ENCODE measurements at places on chromosomes 6 and 20. TPM values are rescaled to one million over a fixed set of nuclear protein-coding genes. Genes with fewer than 3 reads are reported as not detected.

- H3K27ac ChIP-seq: no peak overlapping the region
- H3K4me1 ChIP-seq: no peaks in the 10 kb centered on the region
- no peaks in the 10 kb centered on the region for H3K27me3 ChIP-seq
- H3K4me3 ChIP-seq: no peak overlapping the region
These were observed 541.3 kb upstream of the MARCKS start for GRCh38 chr6:113315879-113316278.

- H3K36me3 ChIP-seq: no peaks in the 10 kb centered on the region
- no peaks in the 10 kb centered on the region for H3K4me1 ChIP-seq
- no peak overlapping the region for H3K27ac ChIP-seq
- H3K4me3 ChIP-seq: no peak overlapping the region
- no peak for DNase-seq
- H3K27me3 ChIP-seq: peaks cover 33% of the 10 kb centered on the region
These were observed 272.7 kb upstream of the FOXQ1 start for GRCh38 chr6:1039191-1039590.

DNA sequence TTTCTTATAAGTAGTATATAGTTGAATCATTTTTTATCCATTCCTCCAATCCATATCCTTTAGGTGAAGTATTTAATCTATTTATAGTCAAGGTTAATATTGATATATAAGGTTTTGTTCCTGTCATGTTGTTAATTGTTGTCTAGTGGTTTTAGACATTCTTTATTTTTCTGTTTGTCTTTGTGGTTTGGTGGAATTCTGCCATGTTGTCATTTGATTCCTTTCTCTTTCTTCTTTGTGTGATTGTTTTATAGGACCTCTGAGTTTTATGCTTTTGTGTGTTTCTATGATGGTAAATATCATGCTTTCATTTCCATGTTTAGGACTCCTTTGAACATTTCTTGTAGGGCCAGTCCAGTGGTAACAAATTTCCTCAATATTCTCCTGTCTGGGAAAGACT is 450.3 kb upstream of the BTBD3 start:
- no peaks in the 10 kb centered on the region for H3K27me3 ChIP-seq
- no peak for DNase-seq
- H3K27ac ChIP-seq: no peak overlapping the region
- H3K36me3 ChIP-seq: no peaks in the 10 kb centered on the region
- H3K4me1 ChIP-seq: no peaks in the 10 kb centered on the region
- H3K4me3 ChIP-seq: no peak overlapping the region

DNA sequence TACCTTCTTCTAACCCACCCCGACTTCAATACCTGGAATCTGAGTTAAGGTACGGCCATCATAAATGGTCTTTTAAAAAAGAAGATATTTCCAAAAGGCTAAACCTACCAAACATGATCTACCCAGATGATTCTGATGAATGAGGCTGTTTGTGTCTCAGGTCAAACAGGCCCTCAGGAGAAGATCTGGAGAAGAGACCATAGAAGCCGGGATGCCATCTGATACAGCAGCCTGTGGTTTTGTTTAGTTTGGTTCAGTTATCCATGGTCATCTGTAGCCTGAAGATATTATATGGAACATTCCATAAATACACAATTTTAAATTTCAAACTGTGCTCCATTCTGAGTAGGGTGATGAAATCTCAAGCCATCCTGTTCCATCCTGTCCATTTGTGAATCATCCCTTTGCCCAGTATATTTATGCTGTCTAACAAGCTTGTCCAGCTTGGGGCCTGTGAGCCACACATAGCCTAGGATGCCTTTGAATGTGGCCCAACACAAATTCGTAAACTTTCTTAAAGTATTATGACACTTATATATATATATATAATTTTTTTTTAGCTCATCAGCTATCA is 4.0 kb upstream of the CAP2 start:
- no peak for DNase-seq
- peaks cover 50% of the 10 kb centered on the region for H3K27me3 ChIP-seq
- H3K36me3 ChIP-seq: no peaks in the 10 kb centered on the region
- H3K27ac ChIP-seq: no peak overlapping the region

Gene POPDC3
- not detected for total RNA-seq
